ENCODE measurements at places on chromosomes 7 and 10.

DNA sequence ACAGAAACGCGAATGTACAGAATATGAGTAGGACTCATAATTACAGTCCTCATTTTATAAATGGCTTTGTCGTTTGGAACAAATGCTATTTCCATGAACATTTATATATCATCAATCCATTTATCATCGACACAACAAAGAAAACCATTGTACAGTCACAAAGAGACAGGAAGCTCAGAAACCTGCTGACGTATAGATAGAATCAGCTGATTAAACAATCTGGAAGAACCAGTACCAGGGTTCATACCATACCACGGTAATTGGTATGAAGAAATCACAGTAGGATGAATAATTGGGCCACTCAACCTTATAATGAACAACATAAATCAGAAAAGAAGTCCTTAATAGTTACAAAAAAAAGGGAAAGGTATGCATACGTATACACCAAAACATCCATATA is 295.0 kb downstream of the PARD3 start:
- DNase-seq: no peak

GRCh38 chr7:151152643-151153513 is 14.6 kb downstream of the GBX1 start:
- no peak for DNase-seq

- DNase-seq: no peak
Measured at GRCh38 chr7:1698201-1698600, 28.1 kb downstream of the ELFN1 start.

GRCh38 chr7:105880571-105881330 is 4.4 kb upstream of the ATXN7L1 start:
- no peak for DNase-seq

GRCh38 chr10:48353246-48353645 is 46.8 kb downstream of the MAPK8 start:
- no peak for DNase-seq

DNA sequence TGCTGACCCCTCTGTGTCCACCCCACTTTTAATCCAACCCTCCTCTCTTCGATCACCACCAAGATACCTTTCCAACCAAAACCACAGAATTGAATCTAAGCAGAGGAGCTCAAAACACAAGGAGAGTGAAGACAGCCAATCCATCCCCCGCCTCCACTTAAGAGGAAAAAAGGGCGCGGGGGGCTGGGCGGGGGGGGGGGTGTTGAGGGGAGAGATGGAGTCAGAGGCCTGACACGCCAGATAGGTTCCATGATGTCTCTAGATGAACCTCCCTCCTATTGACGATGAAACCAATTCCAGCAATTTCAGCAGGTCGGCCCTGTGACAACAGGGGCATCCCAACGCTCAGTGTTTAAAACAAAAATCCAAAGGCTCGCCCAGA is 1.3 kb downstream of the SORBS1 start:
- no peak for DNase-seq

DNA sequence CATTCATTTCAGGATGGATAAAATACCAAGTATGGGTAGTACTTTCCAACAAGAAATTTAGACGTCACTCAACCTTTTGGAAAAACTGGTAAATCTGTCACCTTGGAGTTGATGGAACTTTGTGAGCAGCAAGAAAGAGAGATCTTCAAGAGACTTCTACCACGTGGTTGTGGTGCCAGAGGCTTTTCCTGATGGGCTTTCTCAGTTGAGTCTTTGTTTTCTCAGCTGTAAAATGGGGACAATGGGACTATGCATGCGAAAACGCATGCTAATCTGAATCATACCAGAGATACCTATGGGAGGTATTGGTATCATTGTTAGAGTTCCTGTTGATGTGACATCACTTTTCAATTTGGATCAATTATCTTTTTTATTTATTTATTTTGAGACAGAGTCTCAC is 59.4 kb downstream of the THNSL1 start:
- DNase-seq: no peak

DNA sequence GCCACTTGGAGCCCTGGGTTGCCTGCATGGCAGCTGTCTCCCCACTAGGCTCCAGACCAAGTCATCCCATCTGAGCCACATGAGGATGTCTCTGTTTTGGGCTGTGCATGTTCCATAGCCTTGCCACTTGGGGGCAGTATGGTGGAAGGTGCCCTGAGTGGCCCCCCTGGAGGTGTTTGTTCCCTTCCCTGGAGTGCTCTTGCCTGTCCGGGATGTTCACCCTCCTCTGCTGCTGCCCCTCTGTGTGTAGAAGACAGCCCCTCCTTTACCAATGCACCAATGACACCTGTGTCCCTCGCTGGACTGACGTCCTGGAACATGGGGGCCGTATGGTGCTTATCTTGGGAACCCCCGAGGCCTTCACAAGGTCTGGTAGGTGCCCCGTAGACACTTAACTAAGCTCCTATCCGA is 100.2 kb downstream of the ACTR3B start:
- DNase-seq: peak; percentile 13

DNA sequence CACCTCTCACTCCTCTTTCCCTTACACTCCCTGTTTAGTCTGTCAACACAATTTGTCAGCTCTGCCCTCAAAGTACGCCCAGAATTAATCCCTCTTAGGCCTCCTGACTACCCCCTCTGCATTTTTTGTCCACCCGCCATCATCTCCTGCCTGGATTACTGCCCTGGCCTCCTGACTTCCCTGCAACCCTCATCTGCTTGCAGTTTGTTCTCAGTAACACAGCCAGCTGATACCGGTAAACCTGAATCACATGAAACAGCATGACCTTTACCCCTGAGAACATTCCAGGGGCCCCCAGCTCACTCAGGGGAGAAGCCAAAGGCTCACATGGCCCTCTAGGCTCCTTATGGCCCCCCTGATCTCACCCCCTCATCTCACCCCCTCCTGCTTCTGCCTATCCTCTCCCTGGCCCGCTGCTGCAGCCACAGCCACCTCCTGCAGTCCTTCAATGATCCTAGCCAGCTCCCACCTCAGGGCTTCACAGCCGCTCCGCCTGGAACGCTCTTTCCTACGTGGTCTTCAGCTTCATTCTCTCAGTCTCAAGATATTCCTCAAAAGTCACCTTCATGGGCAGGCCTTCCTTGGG is 8.9 kb downstream of the C10orf53 start:
- DNase-seq: no peak

- DNase-seq: no peak
Measured at GRCh38 chr10:121919666-121920065, 8.2 kb downstream of the ATE1 start.
